H54 (cell line): ENCODE measurements at places on chromosomes 13 and 19.
A peak's percentile ranks its signal among the peaks of the same experiment; 100 is the strongest.

DNA sequence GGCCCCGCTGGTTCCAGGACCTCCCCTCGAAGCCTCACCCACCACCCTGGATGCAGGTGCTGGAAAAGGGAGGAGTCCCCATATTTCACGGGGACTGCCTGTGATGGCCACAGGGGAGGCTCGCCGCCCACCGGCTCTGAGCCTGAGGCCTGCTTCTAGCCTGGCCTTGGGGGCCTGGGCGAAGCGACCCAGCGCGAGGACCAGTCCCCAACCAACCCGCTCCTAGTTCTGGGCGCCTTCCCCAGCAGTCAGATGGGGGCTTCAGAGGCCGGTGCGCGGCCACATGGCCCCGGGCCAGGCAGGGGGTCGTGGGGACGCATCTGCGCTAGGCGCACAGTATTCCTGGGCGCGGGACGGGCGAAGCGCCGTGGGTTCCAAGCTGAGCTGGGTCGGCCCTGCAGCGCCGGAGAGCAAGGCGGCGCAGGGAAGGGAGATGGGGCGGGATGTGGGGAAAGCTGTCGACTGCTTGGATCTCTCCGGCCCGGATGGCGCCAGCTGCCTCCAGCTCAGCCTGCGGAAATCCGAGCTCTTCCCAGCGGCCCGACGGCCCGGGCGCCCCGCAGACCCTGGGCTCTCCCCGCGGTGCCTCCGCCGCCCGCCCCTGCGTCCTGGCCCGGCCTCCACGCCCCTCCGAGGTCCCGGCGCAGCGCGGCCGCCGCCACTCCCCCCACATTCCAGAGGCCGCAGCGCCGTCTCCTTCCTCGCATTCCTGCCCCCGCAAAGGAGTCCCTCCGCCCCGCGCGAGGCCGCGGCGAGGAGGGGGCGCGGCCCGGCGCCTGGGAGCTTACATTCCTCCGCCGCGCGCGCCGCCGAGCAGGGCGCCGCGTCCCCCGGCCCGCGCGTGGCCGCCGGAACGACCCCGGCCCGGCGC lies at the start of gene WTIP:
Gene WTIP, plus strand, starts transcription at position 788 of the 871 bp plus-strand sequence. CDS start 217 bp downstream, outside the sequence.
- DNase-seq = peak; percentile 77

- DNase-seq = no peak
Observed at GRCh38 chr19:45103508-45104319, 10.7 kb downstream of the PPP1R37 start.

DNA sequence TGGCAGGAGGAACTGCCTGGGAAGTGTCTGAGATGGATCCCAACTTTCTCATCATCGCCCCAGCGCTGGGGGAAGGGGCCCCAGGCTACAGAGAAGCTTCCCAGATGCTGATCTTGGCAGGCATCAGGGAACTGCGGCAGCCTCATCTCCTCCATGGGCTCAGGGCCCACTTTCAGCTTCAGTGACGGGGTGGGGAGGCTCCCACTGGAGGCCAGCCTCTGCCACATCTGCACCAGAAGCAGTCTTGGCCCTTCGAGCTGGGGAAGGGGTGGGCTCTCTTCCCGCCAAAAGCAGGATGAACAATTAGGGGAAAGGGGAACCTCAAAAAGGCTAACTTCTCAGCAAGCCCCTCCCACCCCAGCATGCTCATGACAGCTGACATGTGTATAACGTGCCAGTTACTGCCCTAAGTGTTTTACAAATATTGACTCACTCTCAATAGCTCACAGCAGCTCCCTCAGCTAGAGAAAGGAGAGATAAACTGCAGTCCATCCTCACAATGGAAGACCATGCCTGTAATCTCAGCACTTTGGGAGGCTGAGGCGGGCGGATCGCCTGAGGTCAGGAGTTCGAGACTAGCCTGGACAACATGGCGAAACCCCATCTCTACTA lies 7.1 kb upstream of the S1PR2 start:
- peak; percentile 45 for DNase-seq

- DNase-seq = no peak
Observed at GRCh38 chr13:77952276-77952675, 33.6 kb upstream of the EDNRB start.

GRCh38 chr19:44795398-44795987 lies 13.4 kb upstream of the BCAM start:
- no peak for DNase-seq

- no peak for DNase-seq
Observed at GRCh38 chr19:3604987-3605343, 1.7 kb downstream of the TBXA2R start.

- no peak for DNase-seq
Observed at GRCh38 chr19:897442-898039, 4.3 kb downstream of the RNU6-9 start.

DNA sequence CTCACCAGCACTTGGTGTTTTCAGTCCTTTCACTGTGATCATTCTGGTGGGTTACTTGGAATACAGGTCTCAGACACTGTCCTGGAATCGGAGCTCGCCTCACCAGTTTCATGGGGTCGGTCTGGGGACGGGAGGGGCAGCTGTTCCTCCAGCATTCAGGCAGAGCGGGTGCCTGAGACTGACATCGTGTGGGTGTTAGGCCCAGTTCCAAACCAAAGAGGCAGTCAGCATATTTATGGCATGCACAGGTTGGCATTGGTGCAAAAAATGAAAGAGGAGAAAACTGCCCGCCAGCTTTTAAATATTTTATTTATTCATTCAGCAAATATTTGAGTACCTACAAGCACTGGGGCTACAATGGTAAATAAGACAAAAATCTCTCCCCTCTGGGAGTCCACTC lies 20.1 kb downstream of the PLEKHF1 start:
- DNase-seq = no peak

DNA sequence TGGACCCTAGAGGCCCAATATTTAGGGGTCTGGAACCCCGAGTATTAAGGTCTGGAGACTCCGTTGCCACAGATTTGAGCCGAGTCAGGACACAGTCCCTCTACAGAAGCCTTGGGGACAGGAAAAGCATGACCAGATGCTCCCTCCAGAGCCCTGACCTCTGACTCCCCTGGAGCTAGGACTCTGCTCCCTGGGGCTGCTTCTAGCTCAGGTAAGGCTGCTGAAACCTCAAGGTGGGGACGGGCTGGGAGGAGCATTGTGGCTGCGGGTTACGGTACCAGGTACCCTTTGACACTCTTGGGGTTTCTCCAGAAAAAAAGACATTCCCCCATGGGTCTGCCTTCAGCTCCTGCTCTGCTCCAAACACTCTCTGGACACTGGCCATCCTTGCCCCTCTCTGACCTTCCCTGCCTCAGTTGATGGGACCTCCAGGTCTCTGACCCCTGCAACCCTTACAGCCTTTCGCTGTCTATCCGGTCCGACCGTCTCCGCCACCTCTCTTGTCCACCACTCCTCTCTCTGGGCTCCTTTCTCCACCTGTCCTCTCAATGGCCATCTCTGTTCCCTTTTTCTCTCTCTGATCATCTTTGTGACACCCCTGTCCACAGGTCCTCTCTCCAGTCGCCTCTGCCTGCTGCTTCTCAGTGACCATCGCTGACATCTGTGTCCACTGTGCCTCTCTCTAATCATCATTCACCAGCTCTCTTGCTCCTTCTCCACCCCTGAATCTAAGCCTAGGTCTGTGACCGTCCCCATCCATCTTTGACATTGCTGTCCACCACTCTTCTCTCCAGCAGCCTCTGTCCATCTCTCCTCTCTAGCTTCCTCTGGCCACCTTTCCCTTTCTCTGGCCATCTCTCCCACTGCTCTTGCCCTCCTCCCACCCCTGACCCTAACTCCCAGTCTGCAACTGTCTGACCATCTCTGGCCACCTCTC lies 1.4 kb downstream of the LRFN3 start:
- DNase-seq = no peak

DNA sequence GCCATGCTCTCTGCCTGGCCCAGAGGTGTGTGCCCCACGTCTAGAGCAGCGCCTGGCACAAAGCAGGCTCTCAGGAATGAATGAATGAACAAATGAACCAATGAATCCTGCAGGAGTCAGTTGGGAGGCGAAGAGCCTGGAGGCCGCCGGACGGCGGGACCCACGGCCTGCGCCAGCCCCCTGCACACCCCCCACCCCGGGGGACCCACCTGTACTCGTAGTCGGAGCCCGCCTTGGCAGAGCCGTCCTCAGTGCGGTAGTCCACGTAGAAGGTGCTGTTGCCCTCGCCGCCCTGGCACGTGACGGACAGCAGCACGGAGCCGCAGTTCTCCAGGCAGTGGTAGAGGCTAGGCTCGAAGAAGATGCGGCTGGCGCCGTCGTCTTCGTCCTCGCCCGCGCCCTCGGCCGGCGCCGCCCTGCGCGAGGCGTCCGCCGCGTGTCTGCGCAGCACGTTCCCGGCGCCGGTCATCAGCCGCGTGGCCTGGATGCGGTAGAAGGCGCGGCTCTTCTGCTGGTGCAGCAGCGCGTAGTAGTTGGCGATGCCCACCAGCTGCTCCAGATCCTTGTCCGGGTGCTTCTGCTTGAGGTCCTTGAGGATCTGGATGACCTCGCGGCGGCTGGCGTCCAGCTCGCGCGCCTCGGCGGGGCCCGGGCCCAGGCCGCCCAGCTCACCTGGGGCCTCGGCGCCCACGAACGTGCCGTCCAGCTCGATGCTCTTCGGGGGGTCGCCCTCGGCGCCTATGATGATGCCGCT lies 14.8 kb downstream of the SLC8A2 start:
- no peak for DNase-seq

GRCh38 chr19:55092423-55093318 lies 17.0 kb downstream of the EPS8L1 start:
- DNase-seq = no peak

- no peak for DNase-seq
Observed at GRCh38 chr19:48907671-48908070, 7.6 kb downstream of the NUCB1 start.

GRCh38 chr19:743168-743687 lies 7.7 kb upstream of the MISP start:
- DNase-seq = no peak

DNA sequence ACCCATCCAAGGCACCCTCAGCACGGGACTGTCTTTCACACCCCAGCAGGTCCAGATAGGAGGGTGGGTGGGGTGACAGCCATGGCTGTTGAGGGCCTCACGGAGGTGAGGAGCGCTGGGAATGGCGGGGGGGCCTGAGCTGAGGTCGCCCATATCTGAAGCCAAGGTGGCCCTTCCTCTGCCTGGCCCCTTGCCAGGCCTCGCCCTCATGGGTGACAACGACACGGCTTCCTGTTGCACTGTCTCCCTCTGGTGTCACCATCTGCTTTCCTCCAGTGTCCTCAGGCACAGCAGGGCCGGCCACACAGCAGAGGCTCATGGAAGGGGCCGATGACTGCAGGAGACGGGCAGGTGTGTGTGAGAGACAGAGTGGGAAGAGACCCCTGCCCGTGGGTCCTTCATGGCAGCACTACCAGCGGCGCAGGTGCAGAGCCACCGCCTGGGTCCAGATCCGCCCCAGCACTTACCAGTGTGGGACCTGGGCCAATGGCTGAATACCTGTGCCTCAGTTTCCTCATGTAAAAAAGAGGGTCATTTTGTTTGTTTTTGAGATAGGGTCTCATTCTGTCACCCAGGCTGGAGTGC lies 8.1 kb upstream of the NKPD1 start:
- no peak for DNase-seq

DNA sequence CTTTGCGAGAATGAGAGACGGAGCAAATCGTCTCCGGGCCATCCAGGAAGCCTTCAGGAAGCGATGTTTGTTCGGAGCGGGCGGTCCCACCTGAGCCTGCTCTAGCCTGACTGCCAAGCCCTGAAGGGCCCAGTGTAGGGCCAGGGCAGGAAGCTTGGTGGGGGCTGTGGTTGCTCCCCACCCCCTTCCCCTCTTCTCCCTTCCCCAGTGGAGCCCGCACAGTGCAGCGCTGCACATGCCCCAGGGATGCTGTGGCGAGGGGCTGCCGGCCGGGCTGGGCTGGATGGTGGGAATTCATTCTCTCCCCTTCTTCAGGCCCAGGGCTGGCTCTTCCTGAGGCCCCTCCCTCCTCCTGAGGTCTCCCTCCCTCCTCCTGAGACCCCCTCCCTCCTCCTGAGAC lies 7.1 kb upstream of the GRTP1 start:
- DNase-seq = no peak

GRCh38 chr13:93201992-93202558 lies 24.5 kb upstream of the GPC6 start:
- DNase-seq = no peak

DNA sequence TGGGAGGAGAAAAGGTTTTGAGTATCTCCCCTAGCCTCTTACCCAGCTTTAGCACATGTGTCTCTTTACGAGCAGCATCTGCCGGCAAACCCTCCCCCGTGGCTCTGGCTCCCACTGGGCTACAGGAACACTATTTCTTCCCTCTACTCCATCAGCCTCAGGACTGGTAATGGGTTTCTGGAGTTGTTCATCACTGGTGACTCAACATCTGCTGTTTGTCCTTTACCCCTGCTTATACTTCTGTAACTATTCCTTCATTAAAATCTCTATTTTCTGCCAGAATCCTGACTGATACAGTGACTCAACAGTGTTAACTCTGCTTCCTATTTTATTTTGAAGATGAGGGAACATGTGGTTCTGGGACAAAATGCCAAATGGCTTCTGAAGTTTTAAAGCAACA lies 437.3 kb upstream of the HTR2A start:
- DNase-seq = no peak

GRCh38 chr19:55544776-55545439 lies 435 bp downstream of the SBK3 start:
- no peak for DNase-seq

GRCh38 chr13:44068737-44069136 lies 189.0 kb downstream of the LACC1 start:
- peak; percentile 13 for DNase-seq

DNA sequence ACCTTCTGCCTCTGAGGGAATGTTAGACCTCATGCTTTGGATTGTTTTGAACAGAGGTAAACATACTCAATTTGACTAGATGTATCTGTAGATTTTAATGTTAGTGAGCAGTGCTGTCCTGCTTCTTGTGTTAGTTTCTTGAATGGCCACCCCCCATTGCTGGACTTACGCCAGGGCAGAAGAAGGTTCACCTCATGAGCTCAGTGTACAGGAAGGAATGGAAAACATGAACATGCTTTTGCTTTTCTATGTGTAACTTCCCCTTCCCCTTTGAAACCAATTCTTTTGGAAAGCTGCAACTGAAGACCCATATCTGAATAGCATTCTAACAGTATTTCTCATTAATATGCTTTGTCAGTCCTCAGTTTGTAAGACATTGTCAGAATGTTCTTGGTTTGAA lies 32.3 kb downstream of the WASF3 start:
- DNase-seq = no peak

DNA sequence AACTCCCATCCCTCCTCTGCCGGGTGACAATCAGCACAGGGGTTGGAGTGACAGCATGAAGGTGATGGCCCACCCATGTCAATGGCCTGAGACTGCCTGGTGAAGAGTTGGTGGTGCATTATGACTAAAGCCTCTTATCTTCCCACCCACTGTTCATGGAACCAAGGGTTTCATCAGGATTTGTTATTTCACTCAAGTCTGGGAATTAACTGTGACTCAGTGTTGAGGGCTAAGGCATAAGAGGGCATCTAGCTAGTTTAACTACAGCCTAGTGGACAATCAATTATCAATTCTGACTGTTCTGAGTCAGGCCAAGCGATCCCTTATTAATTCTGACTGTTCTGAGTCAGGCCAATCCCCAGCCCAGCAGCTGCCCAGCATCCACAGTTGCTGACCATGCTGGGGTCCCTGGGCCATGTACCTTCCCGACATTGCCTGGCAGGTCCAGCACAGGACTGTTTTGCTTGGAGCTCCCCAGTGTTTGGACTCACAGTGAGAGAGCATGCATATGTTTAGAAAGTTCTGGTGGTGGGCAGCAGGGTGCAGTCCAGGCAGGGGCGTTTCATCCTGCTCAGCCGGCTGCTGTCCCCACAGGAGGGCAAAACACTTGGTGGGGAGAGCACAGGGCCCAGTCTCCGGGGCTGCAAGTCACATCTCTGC lies 65.5 kb downstream of the RASL11A start:
- DNase-seq = no peak

- no peak for DNase-seq
Observed at GRCh38 chr13:84500016-84500415, 617.7 kb upstream of the SLITRK1 start.

- DNase-seq = no peak
Observed at GRCh38 chr19:580274-580835, 8.0 kb downstream of the BSG start.
